Lower lobe of right lung (tissue), 2 donors: ENCODE measurements at places on chromosomes 1 and 21. TPM values are rescaled to one million over a fixed set of nuclear protein-coding genes. Genes with fewer than 3 reads are reported as not detected.

The CBR3 gene
- 4.3 TPM for total RNA-seq

The CFAP57 gene
- 4.1 TPM for total RNA-seq

The EDEM3 gene
- total RNA-seq, result 45.5 TPM

The EDARADD gene
- total RNA-seq, result 0.89 TPM

The JAM2 gene
- total RNA-seq, result 36.2 TPM

The TACSTD2 gene
- 69.9 TPM for total RNA-seq

The CLDN17 gene
- total RNA-seq, result not detected

The AMPD1 gene
- 0.21 TPM for total RNA-seq

The RGS8 gene
- total RNA-seq, result not detected

The GRHL3 gene
- 0.80 TPM for total RNA-seq

The PRAMEF27 gene
- not detected for total RNA-seq

The PRR9 gene
- total RNA-seq, result not detected

The WNT9A gene
- total RNA-seq, result 7.0 TPM

The CYP4X1 gene
- total RNA-seq, result 12.8 TPM

The TMEM52 gene
- total RNA-seq, result 1.4 TPM

The COL11A1 gene
- total RNA-seq, result 0.56 TPM

The LGR6 gene
- total RNA-seq, result 1.7 TPM

The COQ8A gene
- total RNA-seq, result 45.0 TPM

The LORICRIN gene
- not detected for total RNA-seq

The SPRR5 gene
- not detected for total RNA-seq

The C1orf56 gene
- total RNA-seq, result 4.8 TPM

The C1orf174 gene
- total RNA-seq, result 19.8 TPM

The CRYAA gene
- not detected for total RNA-seq

The EPHA2 gene
- 20.4 TPM for total RNA-seq

The DISP3 gene
- total RNA-seq, result 0.12 TPM

The KLF17 gene
- total RNA-seq, result 0.47 TPM

The PLA2G2C gene
- not detected for total RNA-seq

The RGS13 gene
- 5.0 TPM for total RNA-seq

The ADORA3 gene
- total RNA-seq, result 10.3 TPM

The LCE3D gene
- not detected for total RNA-seq

The ITLN2 gene
- 30.7 TPM for total RNA-seq

The OR13G1 gene
- total RNA-seq, result not detected

The IGFN1 gene
- total RNA-seq, result 0.18 TPM

The OLFML3 gene
- total RNA-seq, result 38.9 TPM

The KCNJ9 gene
- total RNA-seq, result not detected

The NUP210L gene
- 1.7 TPM for total RNA-seq

The DVL1 gene
- total RNA-seq, result 60.4 TPM

The SIM2 gene
- not detected for total RNA-seq

The INSRR gene
- not detected for total RNA-seq

The ZNF648 gene
- not detected for total RNA-seq

The PINK1 gene
- total RNA-seq, result 57.2 TPM
